ENCODE measurements at places on chromosomes 2 and 18. TPM values are rescaled to one million over a fixed set of nuclear protein-coding genes. Genes with fewer than 3 reads are reported as not detected.

DNA sequence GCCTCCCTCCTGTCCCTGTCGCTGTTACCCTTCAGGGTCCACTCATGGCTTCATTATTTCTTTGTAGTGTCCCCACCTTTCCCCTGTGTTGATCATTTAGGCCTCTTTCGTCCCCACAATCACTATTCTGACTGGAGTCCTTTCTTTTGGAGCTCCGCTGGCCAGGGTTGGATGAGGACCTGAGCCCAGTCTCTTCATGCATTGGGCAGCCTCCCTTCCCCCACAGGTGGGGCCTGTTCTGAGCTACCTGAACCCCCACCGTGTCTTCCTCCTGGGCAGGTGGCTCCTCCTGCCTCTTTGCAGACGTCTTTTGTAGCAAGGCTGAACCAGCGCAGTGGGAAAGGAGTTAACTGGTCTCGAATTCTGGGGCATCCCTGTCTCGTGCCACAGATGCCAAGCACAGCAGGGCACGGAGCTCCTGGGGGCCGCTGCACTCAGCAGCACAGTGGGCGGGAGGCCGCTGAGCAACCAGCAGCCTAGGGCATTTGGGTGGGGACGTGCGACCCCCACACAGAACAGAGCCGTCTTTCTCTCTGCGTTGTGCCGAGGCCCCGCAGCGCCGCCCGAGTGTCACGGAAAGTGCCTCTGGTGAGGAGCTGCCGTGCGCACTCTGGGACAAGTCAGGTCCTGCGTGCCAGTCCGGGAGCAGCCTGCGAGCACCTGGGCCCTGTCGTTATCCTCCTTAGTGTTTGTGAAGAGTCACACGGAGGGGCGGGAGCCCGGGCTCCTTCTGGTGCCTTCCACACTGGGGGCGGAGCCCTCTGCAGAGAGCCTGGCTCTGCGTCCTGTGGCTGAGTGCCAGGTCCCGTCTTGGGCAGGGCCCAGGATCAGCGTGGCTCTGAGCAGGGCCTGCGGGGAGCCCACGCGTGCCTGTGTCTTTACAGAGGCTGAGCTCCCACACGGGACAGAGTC, 130.1 kb downstream of the NFATC1 start:
- no peaks in the 10 kb centered on the region for H3K4me1 ChIP-seq
- no peaks in the 10 kb centered on the region for H3K36me3 ChIP-seq
- H3K4me3 ChIP-seq = no peak overlapping the region
- no peak for DNase-seq

GRCh38 chr2:147649286-147649685, 195.5 kb upstream of the ACVR2A start:
- no peak overlapping the region for H3K27ac ChIP-seq
- no peaks in the 10 kb centered on the region for H3K4me1 ChIP-seq
- no peaks in the 10 kb centered on the region for H3K36me3 ChIP-seq
- H3K4me3 ChIP-seq = no peak overlapping the region

- no peak for DNase-seq
- H3K36me3 ChIP-seq = no peaks in the 10 kb centered on the region
- H3K27me3 ChIP-seq = no peaks in the 10 kb centered on the region
- H3K27ac ChIP-seq = no peak overlapping the region
- H3K4me1 ChIP-seq = peaks cover 13% of the 10 kb centered on the region
These were observed 315.1 kb downstream of the NR4A2 start for GRCh38 chr2:156017341-156017885.

DNA sequence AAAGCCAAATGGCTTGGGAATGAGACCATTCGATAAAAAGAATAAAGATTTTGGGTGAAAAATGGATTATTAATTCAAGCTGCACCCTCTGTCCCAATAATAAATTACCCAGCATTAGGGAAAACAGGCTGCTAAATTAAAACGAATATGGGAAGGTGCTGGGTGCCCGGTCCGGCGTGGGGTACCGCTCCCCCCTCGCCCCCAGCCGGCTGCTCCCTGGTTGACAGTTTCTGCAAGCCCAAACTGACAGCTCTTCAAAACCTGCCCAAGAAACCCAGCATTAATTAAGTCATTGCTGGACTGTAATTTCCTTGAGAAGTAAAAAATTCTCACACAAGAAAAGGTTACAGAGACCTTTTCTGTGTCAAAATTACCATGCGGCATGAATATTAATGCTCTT, 98.6 kb downstream of the PTGR3 start:
- no peak overlapping the region for H3K4me3 ChIP-seq
- H3K4me1 ChIP-seq = no peaks in the 10 kb centered on the region
- no peak overlapping the region for H3K27ac ChIP-seq
- H3K36me3 ChIP-seq = no peaks in the 10 kb centered on the region

DNA sequence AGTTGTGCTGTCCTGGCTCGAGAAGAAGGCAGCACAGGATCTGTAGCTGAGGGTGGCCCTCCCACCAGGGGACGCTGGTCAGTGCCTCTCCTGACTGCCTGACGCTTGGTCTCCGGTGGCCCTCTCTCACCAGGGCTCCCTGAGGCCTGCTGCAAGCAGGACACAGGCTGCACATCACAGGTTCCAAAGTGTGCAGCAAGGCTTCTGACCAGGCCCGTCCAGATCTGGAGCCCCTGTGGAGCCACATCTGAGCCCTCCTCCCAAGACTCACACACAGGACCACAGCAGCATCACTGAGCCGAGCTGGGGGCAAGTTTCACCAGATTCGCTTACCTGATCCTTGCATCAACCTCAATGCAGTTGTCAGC, 12.1 kb downstream of the AMER3 start:
- no peaks in the 10 kb centered on the region for H3K4me1 ChIP-seq
- no peak overlapping the region for H3K4me3 ChIP-seq
- no peaks in the 10 kb centered on the region for H3K27me3 ChIP-seq

GRCh38 chr2:78861546-78861945, 164.0 kb upstream of the REG3G start:
- no peak overlapping the region for H3K4me3 ChIP-seq
- DNase-seq = peak; percentile 35
- no peaks in the 10 kb centered on the region for H3K27me3 ChIP-seq

DNA sequence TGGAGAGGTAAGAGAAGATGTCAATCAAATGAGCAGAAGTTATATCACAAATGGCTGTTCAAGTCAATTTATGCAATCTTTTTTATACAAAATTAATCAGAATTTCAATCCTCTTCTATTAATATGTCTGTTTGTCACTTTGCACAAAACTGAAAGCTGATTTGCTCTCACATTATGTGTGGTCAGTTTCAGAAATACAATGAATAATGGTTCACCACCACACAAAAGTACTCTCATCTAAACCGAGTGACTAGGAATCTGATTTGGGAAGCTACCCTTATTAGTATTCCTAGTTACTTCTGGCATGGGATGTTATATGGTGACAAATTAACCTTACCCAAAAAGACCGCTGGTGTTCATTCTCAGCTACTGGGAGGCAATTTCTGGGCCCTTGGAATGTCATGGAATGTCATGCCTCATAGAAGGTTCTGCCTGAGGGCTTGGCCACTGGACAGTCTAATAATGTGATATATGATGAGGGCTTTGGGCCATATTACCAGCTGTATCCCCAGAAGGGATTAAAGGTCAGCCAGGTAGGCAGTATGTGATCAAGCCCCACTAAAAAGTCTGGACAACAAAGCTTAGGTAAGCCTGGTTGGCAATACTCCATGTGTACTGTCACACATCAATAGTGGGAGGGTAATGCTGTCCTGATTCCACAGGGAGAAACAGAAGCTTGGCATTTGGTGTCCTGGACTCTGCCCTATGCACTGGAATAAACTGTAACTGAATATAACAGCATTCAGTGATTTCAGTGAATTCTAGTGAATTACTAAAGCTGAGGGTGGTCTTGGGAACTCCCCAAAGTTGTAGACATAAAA, 113.2 kb downstream of the PIGN start:
- H3K27ac ChIP-seq = no peak overlapping the region
- no peak overlapping the region for H3K4me3 ChIP-seq
- no peaks in the 10 kb centered on the region for H3K36me3 ChIP-seq
- H3K27me3 ChIP-seq = no peaks in the 10 kb centered on the region

GRCh38 chr2:111701266-111701665, 182.7 kb downstream of the ANAPC1 start:
- peak; percentile 74 for DNase-seq
- H3K4me1 ChIP-seq = peaks cover 15% of the 10 kb centered on the region
- H3K36me3 ChIP-seq = no peaks in the 10 kb centered on the region
- no peak overlapping the region for H3K4me3 ChIP-seq

DNA sequence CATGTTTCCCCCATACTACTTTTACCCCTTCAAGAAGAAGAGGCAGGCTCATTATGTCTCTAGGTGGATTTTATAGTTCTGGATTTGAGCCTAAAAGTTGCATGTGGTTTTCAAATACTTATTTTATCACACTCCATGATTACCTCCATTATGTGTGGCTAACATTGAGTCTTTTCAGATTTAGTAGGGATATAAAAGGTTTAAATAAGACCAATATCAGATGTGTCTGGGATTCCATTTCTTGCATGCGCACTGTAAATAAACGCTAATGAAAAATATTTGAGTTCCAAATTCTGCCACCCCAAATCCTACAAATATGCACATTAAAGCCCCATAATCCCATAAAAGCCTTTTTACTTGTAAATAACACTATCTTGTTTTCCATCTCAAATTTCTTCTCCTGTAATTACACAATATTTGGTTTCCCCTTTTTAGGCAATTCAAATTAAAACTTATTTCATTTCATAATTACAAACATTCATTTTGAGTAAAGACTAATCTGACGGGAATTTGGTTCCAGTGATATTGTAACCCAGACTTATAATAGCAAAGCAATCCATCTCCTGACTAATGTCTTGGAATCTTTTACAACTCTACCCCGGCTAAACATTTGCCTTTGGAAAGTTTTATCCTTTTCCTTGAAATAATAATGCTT, 600.0 kb downstream of the SLC4A3 start:
- H3K4me3 ChIP-seq = no peak overlapping the region
- no peak overlapping the region for H3K27ac ChIP-seq
- no peak for DNase-seq
- H3K4me1 ChIP-seq = no peaks in the 10 kb centered on the region

GRCh38 chr2:206341396-206341795, 66.9 kb downstream of the ZDBF2 start:
- no peaks in the 10 kb centered on the region for H3K27me3 ChIP-seq
- H3K27ac ChIP-seq = no peak overlapping the region
- H3K36me3 ChIP-seq = no peaks in the 10 kb centered on the region
- peaks cover 9% of the 10 kb centered on the region for H3K4me1 ChIP-seq

DNA sequence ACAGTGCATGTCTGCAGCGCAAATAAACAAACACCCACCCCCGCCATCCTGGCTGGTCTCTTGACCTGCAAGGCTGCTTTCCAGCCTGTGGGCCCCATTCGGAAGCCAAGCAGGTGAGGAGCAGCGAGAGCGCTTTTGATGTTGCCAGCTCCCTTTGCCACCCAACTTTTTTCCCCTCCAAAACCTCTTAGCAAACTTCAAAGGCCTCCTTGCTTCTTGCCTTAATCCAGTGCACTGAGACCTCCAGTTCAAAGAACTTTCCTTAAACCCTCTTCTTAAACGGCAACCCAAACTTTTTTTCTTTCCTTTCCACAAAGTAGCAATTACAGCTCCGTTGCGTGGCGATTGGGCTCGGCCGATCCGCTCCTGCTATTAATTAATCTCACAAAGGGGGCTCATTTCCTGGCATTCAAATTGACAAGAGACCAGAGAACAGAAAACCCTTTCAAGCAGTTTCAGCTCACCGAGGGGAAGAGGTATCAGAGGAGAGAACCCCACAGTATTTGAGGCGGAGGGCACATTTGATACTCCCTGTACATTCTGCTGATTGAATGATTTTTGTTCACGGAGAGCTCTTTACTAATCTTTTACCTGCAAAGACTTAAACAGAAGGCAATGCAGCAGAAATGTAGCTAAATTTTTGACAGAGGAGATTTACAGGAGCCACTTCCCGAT, 531.4 kb downstream of the TMEM182 start:
- H3K36me3 ChIP-seq = no peaks in the 10 kb centered on the region
- no peaks in the 10 kb centered on the region for H3K4me1 ChIP-seq
- no peak overlapping the region for H3K4me3 ChIP-seq
- H3K27ac ChIP-seq = no peak overlapping the region
- no peaks in the 10 kb centered on the region for H3K27me3 ChIP-seq
- DNase-seq = no peak

- no peak overlapping the region for H3K27ac ChIP-seq
- no peaks in the 10 kb centered on the region for H3K27me3 ChIP-seq
- no peaks in the 10 kb centered on the region for H3K4me1 ChIP-seq
- no peaks in the 10 kb centered on the region for H3K36me3 ChIP-seq
These were observed 284.6 kb upstream of the UBE2E3 start for GRCh38 chr2:180695586-180696401.

- H3K4me1 ChIP-seq = peaks cover 49% of the 10 kb centered on the region
- DNase-seq = no peak
- no peaks in the 10 kb centered on the region for H3K27me3 ChIP-seq
- peaks cover 2% of the 10 kb centered on the region for H3K36me3 ChIP-seq
These were observed 1.3 kb downstream of the HSPD1 start for GRCh38 chr2:197498235-197498936.

Gene NGEF
- total RNA-seq = 0.77 TPM

Gene ARHGEF33
- 0.26 TPM for total RNA-seq

Gene KCNJ3
- total RNA-seq = not detected

Gene DQX1
- total RNA-seq = 0.50 TPM

Gene SRBD1
- total RNA-seq = 15.8 TPM

Gene AKAIN1
- not detected for total RNA-seq

Gene PROKR1
- 0.09 TPM for total RNA-seq

Gene CFC1
- not detected for total RNA-seq
